T-helper 9 cell (primary cell): ENCODE measurements at places on chromosomes 1 and 21.

DNA sequence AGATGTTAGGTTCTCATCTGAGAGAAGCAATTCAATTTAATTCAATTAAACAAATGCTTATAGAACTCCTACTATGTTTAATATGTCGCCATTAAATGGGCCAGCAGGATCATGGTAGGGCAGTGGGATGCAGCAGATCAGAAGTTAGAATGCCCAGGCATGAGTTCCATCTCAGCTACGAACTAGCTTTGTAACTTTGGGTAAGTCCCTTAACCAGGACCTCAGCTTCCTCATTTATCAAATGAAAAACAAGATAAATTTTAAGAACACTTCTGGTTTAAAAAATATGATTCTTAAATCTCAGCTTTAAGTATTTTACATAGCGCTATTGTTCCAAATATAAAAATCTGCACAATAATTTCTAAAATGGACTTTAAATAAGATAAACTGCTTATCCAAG, 67.5 kb upstream of the GFI1 start:
- DNase-seq, result no peak

GRCh38 chr1:43044572-43045361, 86.1 kb upstream of the SLC2A1 start:
- DNase-seq, result no peak

GRCh38 chr21:46482225-46482845, 23.6 kb downstream of the DIP2A start:
- DNase-seq, result no peak

- no peak for DNase-seq
These were observed 378 bp upstream of the NUP210L start for GRCh38 chr1:154155251-154155650.

- DNase-seq, result no peak
These were observed 1.4 kb downstream of the TARBP1 start for GRCh38 chr1:234477386-234478151.

- DNase-seq, result no peak
These were observed 6.7 kb downstream of the PTTG1IP start for GRCh38 chr21:44866780-44867179.

GRCh38 chr1:95974586-95974985, 740.6 kb downstream of the RWDD3 start:
- DNase-seq, result no peak

- no peak for DNase-seq
These were observed 14.1 kb upstream of the FAM43B start for GRCh38 chr1:20538227-20538626.

GRCh38 chr1:156929596-156930238, 9.3 kb downstream of the LRRC71 start:
- DNase-seq, result no peak

GRCh38 chr1:86416343-86416742, 7.6 kb upstream of the CLCA2 start:
- no peak for DNase-seq

DNA sequence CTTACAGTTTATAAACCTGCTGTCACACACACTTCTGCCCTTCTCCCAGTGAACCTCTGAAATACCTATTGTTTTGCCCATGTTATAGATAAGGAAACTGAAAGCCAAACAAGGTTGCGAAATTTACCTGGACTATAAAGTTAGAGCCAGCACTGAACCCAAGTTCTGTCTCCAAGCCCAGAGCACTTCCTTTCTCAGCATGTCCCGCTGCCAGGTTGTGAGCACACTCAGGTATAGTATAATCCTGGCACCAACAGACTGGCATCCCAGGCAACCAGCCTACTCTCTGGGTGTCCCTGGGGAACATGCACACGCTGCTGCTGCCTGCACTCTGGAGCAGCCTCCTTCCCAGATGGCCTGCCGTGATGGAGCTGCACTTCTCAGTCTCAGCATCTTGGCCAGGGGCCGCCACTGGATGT, 45.1 kb downstream of the PGBD5 start:
- DNase-seq, result no peak

DNA sequence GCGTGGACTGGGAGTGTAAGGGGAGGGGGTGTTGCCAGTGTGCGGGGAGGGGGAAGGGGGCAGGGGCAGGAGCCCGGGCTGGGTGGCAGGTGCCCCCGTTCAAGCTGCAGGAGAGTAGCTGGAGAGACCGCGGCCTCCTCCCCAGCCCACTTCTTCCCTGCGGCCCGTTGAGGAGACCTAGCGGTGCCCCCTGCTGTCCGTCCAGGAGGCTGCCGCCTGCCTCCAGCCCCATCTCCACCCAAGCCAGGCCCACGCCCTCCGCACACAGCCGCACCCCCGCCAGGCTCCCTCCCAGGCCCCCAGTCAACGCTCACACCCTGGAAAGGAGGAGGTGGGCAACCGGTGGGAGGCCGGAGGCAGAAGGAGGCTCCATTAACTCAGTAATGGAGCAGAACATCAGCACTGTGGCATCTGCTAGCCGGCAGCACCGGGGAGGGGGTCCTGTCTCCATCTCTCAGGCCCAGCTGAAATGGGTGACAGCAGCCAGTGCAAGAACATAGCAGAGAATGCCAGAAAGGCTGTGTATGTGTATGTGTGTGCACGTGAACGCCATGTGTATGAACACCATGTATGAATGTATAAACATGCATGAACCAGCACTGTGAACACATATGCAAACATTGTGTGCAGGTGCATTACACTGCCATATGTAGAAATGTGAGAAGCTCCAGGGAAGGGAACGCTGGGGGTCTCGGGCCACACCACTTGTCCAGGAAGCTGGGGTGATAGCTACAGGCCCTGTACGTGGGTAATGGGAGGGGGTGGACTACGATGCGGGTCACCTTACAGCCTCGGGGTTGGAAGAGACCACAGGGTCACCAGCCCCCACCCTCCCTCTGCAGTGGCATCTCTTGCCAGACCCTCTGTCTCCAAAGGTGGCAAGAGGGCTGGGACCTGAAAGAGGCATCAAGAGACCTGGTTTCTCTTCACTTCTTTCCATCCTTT, 84.6 kb downstream of the SYT2 start:
- peak; percentile 44 for DNase-seq

GRCh38 chr21:33302055-33302454, 22.7 kb upstream of the IFNAR1 start:
- no peak for DNase-seq
